ENCODE measurements at places on chromosomes 1 and 21.

DNA sequence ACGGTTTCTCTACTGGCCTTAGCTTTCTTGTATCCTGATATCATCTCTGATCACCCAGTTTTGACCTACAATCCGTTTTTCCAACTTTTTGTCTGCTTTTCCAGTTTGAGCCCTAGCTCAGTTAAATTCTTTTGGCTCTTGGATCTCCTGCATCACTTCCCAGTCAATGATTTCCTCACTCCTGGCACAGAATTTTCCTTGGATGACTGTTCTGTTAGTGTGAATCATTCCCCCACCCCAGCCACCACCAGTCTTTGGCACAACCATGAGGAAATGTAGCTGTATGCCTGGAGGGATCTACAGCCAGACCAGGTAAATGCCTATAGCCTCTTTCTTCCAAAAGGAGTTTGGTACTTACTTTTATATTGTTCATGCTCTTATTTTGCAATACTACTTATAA is 187.2 kb upstream of the PTGFR start:
- peak; percentile 91 for DNase-seq

DNA sequence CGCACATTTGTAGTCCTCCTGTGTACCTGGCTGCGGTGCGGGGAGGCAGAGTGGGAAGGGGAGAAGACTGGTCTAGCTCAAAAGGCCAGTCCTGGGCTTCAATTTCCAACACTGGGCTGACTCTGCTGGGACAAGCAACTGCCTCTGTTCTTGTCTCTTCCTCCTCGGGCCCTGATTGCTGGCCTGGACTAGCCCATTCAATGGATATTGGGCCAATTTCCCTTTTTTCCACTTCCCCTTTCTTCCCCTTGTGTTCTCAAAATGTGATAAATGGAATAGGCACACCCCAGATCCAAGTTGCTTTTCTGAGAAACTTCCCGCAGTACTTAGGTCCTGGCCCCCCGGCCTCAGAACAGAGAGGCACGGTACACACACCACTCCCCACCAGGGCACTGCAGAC is 48.2 kb downstream of the SPSB1 start:
- no peak for DNase-seq

DNA sequence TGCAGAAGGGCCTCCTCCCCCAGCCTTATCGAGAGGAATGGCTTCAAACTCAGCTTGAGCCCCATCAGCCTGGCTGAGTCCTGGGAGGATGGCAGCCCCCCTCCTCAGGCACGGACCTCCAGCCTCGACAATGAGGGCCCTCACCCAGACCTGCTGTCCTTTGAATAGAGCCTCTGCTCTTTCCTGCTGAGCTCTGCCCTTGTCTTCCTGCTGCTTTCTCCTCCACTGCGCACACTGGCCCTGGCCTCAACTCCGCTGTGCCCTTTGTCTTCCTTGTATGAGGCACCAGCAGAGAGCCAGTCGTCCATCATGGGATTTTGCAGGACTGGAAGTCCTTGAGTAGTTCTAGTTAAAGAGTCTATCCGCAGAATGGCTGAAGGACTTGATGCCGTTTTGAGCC is 2.0 kb downstream of the C1orf226 start:
- no peak for DNase-seq

DNA sequence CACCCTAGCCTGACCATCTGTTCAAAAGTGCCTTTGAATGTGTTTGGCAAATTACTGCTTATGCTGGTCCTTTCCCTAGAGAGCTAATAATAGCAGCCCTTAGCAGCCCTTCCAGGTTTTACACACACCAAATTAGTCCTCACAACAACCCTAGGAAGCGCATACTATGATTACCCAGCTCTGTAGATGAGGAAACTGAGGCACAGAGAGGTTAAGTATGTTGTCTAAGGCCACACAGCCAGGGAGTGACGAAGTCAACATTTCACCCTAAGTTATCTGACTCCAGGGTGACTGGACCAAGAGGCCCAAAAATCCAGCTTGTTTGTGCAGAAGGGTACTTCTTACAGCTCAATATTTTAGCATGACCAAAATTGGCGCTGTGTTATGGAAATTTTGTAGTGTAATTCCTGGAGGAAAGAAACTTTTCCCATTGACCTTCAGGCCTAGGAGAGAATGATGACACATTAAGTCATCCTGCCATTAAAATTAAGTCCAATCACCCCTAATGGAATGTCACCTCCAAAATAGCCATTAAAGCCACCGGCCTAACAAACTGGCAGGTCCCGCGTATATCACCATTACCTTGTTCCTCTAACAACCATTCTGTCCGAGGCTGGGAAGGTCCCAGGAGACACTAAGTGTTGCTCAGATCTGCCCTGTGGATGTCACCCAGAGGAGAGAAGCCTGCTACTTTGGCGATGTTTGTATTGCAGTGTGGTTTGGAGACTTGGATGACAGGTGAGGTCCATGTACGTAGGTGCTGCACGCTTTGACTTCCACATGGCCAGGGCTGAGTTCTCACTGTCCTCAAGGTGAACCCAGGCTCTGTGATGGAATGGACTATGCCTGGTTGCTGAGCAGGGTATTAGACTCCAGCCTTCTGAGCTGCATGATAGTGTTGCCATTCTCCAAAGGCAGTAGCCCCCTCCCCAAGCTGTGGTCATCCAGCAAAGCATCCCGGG is 258.3 kb downstream of the TOMM20 start:
- no peak for DNase-seq

GRCh38 chr1:85577419-85578320 is 2.9 kb upstream of the CCN1 start:
- DNase-seq = no peak

GRCh38 chr21:16070207-16070651 is 340.4 kb downstream of the USP25 start:
- no peak for DNase-seq

- DNase-seq = peak; percentile 63
Measured at GRCh38 chr1:231385416-231385748, 36.7 kb downstream of the EGLN1 start.

DNA sequence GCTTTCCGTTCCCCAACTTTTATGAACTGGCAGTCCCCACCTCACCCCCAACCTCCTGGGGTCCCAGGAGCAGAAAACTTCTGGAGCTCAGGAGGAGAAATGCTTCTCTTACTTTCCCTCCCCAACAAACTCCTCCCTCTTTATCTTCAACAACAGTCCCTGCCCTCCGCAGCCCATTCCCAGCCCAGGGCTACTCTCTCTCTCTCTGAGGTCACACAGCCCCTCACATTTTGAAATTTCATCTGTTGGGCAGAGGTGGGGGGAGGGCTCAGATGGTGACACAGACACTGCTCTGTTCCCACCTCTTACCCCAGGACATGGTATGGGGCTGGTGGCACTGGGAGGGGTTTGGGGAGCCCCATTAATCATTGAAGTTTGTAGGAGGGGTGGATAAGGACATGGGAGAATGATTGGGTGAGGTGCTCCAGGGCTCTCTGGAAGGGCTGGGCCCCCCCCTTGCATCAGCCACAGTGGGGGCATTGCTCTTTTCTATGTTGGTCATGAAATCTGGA is 6.0 kb downstream of the PIK3CD start:
- no peak for DNase-seq

DNA sequence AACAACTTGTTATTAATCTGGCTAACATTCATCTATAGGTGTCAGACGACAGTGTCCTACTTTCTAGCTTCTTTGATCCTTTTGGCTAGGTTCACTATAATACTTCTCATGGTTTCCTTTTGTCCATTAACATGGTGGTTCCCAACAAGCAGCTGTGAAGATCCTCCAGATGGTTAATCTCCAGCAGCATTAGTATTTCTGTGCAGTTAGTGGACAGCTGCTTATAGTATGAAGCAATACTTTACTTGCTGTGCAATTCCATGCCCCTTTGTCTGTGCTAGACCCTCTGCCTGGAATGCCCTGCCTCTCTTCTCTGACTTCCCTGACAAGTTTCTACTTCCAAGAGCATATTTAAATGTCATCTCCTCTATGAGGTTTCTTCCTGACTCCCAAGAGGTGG is 41.7 kb upstream of the ARHGAP29 start:
- no peak for DNase-seq

DNA sequence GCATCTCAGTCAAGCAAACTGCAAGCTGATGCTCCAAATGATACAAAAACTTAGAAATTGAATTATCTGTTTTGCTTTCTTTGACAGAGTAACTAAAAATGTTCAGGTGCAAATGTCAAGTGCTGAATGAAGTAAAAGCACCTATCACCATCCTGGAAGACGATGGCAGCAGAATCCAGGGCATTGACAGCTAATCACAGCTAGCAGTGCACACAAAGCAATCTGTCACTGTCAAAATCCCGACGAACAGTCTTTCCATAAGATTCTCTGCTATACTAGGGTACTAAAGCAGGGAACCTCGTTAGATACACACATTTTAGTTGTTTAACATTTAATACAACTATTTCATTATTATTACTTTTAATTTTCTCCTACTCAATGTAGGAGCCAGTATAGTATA is 233.3 kb downstream of the BRINP3 start:
- DNase-seq = no peak

- no peak for DNase-seq
Measured at GRCh38 chr1:59089036-59089798, 207.7 kb upstream of the FGGY start.

DNA sequence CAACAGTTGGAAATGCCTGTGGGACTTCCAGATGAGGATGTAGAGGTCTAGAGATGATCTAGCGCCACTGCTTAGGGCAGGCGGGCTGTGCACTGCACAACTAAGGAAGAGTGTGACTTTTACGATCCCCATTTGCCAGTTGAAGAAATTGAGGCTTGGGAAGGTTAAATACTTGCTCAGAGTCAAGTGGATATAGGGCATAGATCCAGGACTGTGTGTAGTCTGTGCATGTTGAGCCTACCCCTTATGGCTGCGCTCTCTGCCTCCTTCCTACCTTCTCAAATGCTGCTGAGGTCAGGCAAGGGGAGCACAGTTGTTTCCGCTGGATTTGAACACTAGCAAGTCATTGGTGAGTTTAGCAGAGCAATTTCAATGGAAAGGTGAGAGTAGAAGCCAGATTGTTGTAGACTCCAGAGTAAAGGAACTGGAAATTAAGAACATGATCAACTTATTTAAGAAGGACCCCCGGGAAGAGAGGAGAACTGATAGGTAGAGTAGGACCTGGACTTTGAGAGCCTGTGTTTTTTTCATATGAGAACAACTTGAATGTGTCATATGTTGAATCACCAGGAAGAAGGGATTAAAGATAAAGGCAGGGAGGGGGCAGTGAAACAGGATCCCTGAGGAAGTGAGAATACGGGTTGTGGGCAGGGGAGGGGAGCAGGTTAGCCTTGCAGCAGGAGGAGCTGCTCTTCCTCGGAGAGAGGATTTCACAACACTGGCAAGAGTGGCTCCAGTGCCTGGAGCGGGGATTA is 2.7 kb downstream of the CAPN2 start:
- peak; percentile 94 for DNase-seq

DNA sequence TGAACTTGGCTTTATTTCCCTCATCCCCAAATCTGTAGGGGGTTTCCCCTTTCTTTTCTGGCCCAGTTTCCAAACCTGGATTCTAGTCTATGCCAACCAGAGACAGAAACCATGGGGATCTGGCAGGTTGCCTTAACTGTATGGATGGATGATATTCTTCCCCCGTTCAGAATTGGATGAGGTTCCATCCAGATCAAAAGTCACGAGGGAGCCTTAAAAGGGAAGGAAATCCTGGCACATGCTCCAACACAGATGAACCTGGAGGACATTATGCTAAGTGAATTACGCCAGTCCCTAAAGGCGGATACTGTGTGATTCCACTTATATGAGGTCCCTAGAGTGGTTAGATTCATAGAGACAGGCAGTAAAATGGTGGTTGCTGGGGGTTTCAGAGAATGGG is 124.4 kb downstream of the HUNK start:
- DNase-seq = no peak

DNA sequence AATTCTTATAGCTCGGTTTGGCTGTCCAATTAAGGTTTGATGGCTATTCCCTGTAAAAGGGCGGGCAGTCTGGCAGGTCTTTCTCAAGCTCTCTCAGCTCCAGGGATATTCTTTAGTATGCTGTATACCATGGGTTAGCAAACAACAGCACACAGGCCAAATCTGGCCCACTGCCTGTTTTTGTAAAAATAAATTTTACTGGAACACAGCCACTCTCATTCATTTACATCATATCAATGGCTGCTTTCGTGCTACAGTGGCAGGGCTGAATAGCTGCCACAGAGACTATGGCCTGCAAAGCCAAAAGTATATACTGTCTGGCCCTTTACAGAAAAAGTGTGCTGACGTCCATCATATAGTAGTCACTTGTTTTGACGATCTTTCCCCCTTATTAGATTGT is 32.0 kb downstream of the MACO1 start:
- no peak for DNase-seq

GRCh38 chr1:165052936-165053335 is 303.6 kb downstream of the LMX1A start:
- DNase-seq = no peak

DNA sequence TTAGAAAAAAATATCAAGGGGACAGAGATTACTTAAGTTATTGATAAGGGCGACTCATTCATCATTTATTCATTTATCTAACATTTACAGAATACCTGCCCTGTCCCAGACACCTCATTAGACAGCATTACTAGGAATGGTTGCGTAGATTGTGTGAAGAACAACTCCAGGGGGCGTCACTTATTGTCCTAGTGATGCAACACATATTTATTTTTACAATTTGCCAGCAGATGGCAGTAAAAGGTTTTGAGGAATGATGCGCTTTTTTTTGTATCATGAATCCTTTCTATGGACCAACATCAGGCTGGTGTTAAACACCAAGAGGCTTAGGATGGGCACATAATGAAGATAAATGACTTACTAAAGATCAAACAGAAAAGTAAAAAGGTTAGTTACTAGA is 5.5 kb downstream of the NCAM2 start:
- no peak for DNase-seq

DNA sequence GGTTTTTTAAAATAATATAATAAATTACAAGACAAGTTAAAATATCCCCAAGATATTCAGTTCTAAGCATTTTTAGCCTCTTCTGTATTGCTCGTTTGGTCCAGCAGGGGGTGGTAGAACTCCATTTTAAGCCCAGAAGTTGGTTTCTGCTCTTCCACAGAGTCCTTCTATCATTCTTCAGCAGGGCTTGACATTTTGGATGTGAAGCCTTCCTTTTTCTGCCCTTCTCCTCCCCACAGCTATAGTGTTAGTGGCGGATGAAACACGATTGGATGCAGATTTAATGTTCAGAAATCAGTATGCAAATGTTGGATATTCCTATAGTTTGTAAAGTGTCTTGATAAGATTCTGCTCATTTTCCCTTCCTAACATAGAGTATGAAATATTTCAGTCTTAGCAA is 1.4 kb downstream of the NCAM2 start:
- peak; percentile 23 for DNase-seq

Measured in RWPE1 (cell line).